ENCODE measurements at places on chromosomes 13 and 19.
A peak's percentile ranks its signal among the peaks of the same experiment; 100 is the strongest.

DNA sequence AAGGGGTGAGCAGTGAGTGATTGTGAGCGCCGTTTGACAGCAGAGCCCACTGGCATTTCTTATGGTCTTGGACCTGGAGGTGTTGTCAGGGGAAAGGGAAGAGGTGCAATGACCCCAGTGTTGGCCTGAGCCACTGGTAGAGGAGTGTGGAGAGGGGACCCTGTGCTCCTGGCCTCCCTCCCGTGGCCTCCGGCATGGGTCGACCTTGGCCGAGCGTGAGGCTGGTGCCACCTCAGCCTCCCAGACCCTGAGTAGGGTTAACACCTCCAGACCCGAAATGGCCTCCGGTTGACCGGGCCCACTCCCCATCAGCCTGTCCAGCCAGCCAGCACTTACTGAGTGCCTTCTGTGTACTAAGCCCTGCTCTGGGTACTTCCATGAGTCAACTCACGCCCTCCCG, 6.5 kb downstream of the TRAPPC5 start:
- no peak for DNase-seq

- no peak for DNase-seq
These were observed 17.6 kb downstream of the WDFY2 start for GRCh38 chr13:51601601-51602565.

DNA sequence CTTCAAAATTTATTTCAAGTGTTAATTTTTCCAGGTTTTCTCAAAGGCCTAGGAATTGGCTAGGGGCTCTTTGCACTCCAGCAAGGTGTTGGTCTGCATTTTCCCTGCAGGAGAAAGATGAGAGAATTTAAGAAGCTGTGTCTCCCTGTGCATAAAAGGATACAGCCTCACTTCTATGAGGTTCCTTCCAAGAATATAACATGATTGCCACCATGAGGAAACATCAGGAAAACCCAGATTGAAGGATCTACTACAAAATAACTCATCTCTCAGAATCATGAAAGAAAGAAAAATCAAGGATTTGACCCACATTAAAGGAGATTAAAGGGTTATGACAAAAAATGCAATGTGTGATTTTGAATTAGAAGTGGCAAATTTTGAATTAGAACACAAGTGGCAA, 69.9 kb downstream of the RUBCNL start:
- DNase-seq, result no peak

- DNase-seq, result no peak
These were observed 18.4 kb downstream of the LTBP4 start for GRCh38 chr19:40619333-40620160.

DNA sequence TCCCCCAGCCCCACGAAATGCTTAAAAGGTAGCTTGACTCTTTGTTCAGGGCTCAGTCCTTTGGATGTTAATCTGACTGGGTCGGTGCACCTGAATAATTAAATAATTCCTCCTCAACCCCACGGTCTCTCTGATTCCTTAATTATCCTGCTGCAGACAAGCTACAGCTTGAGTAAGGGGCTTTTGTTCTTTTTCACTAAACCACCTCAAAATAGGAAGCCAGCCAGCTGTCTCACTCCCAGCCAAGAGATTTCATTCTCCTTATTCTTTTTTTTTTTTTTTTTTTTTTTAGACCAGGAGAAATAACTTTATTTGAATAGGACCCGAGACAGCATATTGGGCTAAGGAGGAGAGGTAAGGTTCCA, 7.9 kb upstream of the FCGBP start:
- DNase-seq, result no peak

- peak; percentile 92 for DNase-seq
These were observed at the start of gene KDELR1 for GRCh38 chr19:48391100-48392005. Gene KDELR1 (minus strand): TSS chr19:48391551. CDS start chr19:48391358, 193 bp downstream.

DNA sequence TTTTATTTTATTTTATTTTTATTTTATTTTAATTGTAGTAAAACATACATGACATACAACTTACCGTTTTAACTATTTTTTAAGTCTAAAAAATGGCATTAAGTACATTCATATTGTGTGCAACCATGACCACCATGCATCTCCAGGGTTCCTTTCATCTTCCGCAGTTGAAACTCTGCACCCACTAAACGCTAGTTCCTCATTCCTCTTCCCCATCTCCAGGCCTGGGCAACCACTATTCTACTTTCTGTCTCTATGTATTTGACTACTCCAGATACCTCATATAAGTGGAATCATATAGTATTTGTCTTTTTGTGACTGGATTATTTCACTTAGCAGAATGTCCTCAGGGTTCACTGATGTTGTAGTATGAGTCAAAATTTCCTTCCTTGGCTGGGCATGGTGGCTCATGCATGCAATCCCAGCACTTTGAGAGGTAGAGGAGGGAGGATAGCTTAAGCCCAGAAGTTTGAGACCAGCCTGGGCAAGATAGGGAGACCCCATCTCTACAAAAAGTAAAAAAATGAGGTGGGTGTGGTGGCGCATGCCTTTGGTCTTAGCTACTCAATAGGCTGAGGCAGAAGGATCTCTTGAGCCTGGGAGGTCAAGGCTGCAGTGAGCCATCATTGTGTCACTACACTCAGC, 55.7 kb upstream of the ZNF507 start:
- no peak for DNase-seq

GRCh38 chr19:5487222-5487621, 32.0 kb downstream of the ZNRF4 start:
- DNase-seq, result no peak

DNA sequence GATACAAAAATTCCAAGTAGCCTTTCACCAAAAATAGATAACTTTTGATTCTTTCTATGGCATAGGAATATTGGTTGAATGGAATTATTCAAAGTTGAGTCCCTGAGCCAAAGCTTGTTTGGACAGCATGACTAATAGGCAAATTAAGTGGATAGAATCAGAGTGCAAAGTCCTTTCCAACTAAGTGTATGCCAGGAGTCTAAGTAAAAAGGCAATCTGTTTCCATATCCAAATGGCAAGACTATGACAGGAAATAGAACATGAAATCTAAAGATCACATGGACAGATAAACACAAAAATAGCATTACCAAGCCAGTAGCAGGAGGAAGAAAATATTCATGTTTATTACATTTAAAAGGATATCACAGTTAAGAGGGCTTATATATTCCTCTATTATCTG, 804.6 kb downstream of the SLITRK6 start:
- no peak for DNase-seq

DNA sequence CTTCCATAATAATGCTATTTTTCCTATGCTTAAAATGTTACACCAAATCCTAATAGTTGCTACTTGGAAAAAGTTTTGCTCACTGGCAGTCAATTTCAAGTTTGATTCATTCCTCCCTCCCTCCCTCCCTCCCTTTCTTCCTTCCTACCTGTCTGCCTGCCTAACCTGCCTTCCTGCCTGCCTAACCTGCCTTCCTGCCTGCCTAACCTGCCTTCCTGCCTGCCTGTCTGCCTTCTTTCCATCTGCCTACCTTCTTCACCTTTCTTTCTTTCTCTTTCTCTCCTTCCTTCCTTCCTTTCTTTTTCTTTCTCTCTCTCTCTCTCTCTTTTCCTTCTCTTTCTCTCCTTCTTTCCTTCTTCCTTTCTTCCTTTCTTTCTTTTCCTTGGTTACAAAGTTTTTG, 418.7 kb downstream of the PCDH9 start:
- DNase-seq, result no peak

DNA sequence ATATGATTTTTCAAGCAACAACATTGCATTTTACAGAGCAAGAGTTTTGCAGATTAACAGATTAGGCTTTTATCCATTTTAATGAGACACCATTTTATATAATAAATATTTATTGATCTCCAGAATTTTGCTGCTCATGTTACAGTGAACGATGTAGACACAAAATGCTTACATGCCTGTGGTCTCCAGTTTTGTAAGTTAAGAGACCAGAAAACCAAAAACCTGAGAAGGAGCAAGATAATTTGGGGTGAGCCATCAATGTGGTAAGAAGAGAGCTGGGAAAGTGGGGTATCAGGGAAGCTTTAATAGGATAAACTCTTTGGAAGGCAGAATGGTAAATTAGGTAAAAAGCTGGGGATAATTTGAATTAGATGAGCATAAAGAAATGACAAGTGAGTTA, 2100.5 kb upstream of the PCDH20 start:
- DNase-seq, result no peak

DNA sequence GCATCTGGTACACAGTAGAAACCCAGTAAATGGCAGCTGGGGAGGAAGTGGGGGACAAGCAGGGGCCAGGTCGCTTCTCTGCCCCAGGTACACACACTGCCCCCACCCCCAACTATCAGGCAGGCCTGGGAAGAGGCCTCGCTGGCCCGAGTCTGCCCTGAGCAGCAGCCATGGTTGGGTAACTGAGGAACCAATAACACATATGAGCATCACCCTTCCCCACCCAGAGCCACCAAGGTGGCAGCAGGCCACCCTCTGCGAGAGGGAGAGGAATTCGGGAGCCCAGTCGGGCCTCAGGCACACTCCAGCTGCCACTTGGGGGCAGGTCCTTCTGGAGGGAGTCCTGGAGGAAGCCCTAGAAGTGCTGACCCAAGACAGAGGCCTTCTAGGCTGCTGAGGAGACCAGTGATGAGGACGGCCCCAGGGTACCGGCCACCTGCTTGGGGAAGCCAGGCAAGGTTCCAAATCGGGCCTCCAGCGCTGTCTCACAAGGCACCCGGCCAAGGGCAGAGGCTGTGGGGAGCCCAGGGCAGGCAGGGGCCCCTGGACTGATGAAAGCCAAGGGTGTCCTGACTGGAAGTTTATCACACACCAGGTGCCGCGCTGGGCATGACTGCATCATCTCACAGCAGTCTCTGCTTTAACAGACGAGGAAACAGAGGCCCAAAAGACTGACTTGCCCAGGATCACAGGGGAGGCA, 14.0 kb upstream of the KPTN start:
- no peak for DNase-seq

GRCh38 chr13:23350009-23350408, 83.5 kb downstream of the SACS start:
- DNase-seq, result no peak

DNA sequence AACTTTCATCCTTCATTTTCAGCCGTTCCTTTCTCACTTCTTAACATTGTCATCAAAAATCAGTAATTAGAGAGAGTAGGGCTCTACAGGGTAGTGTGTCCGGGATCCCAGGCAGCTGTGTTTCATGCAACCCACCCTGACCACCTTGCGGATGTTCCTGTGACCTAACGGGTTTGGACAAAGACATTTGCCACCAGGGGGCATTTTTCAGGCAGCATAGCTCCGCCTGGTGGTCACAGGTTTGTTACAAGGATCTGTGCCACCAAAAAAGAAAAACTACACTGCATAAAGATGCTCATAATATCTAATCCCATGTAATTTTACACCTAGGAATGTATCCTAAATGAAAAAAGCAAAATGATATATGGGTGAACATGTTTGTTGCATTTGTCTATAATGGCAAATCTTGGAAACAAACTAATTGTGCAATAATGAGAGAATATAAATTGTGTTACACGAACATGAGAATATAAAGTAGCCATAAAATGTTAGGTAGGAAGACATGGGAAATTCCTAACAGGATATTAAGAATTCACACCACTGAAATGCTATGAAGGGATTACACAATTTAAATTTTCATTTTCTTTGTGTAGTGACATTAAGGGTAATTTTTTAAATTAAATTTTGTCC, 123.0 kb downstream of the SLC7A1 start:
- DNase-seq, result no peak

- no peak for DNase-seq
These were observed 26.6 kb downstream of the MCF2L start for GRCh38 chr13:112995395-112996191.

- DNase-seq, result no peak
These were observed 165.6 kb downstream of the MZT1 start for GRCh38 chr13:72561791-72562190.

DNA sequence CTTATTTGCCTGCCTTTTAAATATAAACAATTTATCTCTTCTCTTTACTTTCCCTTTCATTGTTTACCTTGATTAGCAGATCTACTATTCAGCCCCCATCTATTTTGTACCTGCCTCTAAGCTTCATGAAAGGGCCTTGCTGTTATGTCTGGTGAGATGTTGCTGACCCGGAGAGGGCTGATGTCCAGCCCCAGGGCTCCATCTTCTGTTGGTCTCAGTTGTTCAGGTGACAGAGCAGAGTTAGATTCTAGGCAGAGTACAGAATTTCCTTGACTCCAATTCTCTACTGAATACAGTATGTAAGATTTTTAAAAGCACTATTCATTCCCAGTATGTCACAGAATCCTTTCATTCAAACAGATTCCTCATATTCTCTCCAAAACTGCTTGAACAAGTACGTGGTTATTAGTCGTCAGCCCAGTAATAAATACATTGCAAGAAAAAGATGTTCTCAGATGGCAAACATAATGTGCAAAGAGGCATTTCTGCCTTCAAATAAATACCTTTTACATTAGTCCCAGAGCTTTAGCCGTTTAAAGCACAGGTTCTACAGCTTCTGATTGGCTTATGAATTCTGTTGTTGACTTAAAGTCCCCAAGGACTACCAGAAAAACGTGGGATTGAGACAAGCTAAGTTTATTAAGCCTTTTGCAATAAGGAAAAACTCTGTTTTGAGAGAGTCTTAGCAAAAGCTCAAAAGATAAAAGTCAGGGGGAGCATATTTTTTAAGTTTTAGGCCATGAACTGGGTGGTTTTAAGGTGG, 159.1 kb downstream of the GPC5 start:
- no peak for DNase-seq

DNA sequence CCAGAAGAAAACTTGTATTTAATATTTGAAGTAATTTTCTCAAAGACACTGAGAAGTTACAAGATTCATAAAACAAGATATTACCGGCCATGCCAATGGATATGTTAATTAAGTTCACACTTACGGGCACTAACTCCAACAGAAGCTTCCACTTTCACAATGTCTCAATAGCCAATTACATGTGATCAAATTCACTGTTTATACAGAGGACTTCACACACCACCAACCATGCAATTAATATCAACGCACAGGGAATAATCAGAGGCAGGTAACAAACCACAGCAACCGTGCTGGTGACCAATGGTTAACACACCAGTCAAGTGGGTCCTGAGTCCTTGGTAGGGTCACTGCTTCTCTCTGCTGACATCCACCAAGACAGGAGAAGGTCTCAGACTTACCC, 5.9 kb upstream of the ACOD1 start:
- no peak for DNase-seq

DNA sequence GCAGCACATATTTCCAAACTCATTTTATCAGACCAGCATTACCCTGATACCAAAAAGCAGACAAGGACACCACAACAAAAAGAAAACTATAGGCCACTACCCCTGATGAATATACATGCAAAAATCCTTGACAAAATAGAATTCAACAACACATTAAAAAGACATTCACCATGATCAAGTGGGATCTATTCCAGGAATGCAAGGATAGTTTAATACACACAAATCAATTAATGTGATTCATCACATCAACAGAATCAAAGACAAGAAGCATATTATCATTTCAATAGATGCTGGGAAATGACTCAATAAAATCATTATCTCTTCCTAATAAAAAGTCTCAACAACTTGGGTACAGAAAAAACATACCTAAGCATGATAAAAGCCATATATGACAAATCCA, 11.2 kb downstream of the ZNF347 start:
- no peak for DNase-seq

GRCh38 chr19:17311455-17312188, 2.3 kb downstream of the DDA1 start:
- DNase-seq, result no peak

DNA sequence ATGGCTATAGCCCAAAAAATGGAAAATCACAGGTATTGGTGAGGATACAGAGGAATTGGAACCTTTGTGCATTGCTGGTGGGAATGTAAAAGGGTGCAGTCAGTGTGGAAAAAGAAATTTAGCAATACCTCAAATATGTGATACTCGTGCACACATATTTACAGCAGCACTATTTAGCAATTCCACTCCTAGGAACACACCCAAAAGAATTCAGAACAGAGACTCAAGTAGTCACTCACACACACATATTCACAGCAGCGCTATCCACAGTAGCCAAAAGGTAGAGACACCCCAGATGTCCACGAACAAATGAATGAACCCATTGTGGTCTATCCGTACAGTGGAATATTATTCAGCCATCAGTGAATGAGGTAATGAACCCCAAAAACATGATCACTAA, 114.0 kb downstream of the COL4A2 start:
- DNase-seq, result no peak

Data from right forelimb (tissue), 1 donor.